ENCODE measurements at places on chromosomes 5 and 9.
A peak's percentile ranks its signal among the peaks of the same experiment; 100 is the strongest.

GRCh38 chr9:13278368-13279246 lies 885 bp downstream of the MPDZ start:
- no peak for DNase-seq

GRCh38 chr5:137496919-137497318 lies 2.2 kb downstream of the SPOCK1 start:
- no peak for DNase-seq

- DNase-seq, result peak; percentile 85
These were observed 35.1 kb upstream of the ADRB2 start for GRCh38 chr5:148791334-148791667.

DNA sequence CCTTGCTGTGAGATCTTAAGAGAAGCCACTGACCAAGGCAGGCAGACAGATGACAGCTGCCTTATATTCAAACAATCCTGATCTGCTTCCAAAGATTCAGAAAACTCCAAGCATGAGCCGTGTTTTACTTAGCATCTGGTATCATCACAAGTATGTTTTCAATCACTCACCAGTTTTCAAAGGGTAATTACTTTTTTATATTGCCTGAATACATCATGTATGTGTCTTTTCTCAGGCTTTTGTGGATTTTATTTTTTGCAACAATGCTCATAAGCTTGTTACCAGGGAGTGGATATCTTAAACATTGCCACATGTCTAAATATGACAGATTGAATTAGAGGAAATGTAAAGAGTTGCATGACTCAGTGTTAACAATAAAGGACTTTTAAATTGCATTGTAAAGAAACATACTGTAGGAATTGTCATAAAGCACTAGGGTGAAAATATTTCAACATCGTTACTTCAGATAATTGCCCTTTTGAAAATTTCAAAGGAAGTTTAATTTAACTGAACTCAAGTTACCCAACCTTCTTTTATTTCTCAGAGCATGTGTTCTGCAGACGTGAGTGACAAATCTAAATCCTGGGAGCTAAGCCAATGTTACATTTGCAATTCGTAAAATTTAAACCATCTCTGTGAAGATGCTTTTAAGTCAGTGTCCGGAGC lies 326.1 kb downstream of the PLK2 start:
- no peak for DNase-seq

GRCh38 chr9:77495834-77496671 lies 152.1 kb downstream of the GNA14 start:
- DNase-seq, result no peak

DNA sequence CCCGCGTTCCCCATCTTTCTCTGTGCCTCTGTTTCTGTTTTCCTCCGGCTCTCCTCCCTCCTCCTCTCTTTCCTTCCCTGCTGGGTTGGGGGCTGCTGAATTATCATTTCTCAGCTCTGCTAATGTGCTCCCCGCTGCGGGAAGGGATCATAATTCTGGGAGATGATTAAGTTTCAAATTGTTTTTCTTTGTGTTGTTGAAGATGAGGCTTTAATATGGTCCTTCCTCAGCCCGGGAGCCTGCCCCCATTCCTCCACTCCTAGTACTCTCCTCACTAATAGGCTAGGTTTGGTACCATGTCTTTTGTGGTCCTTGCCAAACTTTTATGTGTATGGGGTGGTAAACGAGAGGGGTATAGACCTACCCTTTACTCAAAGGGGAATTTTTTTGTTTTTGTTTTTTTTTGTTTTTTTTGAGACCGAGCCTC lies 5.7 kb upstream of the PCDH1 start:
- DNase-seq, result no peak

- no peak for DNase-seq
These were observed 27.4 kb downstream of the PDE6A start for GRCh38 chr5:149917073-149917676.

DNA sequence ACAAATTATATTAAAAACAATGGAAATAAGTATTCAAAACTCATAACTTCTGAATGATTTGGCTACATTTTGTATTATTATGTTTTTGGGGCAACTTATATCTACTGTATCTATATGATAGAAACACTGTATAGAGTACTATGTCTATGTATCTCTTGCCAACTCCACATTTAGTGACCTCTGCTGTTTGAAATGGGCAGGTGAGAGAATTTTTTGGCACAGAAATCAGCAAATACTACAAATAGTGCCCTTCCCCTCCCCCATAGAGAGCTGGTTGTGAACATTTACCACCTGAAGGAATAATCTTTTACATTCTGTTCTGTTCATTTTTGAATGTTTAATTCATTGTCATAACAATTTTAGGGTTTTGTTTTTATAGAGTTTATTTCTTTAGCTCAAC lies 545.3 kb downstream of the PDE4D start:
- DNase-seq, result no peak

- no peak for DNase-seq
These were observed 273.2 kb downstream of the RAB3C start for GRCh38 chr5:58855851-58856739.

GRCh38 chr5:103849934-103850333 lies 287.3 kb upstream of the NUDT12 start:
- no peak for DNase-seq

- DNase-seq, result no peak
These were observed 372.4 kb upstream of the IRX4 start for GRCh38 chr5:2254880-2255750.

GRCh38 chr9:883011-883410 lies 41.5 kb downstream of the DMRT1 start:
- DNase-seq, result no peak

- no peak for DNase-seq
These were observed 2.1 kb downstream of the ANKRD33B start for GRCh38 chr5:10565785-10566542.

DNA sequence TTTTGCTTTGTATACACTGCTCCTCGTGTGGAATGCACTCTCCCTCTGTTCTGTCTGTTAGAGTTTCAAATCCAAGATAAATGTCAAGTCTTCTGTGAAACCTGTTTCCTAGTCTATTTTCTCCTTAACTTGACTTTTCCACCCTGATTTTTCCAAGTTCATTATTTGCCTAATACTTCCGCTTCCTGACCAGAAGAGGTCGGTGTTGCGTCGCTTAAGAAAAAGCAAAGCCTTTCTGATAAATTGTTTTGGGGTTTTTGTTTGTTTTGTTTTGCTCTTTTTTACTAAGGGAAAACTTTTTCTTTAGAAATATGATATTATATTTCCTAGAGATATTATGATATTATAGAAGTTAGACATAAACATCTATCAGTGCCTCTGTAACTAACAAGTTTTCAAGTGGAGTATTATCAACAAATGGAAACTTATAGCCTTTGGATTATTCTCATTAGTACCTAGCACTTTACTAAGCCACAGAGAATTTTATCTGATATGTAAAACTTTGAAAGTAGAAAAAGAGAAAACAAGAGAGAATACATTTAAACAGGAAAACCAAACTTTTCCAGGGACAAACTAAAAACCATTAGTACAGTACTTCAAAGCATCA lies 55.8 kb downstream of the PHAX start:
- DNase-seq, result peak; percentile 46

- no peak for DNase-seq
These were observed 69.8 kb downstream of the FAM78A start for GRCh38 chr9:131206495-131206894.

DNA sequence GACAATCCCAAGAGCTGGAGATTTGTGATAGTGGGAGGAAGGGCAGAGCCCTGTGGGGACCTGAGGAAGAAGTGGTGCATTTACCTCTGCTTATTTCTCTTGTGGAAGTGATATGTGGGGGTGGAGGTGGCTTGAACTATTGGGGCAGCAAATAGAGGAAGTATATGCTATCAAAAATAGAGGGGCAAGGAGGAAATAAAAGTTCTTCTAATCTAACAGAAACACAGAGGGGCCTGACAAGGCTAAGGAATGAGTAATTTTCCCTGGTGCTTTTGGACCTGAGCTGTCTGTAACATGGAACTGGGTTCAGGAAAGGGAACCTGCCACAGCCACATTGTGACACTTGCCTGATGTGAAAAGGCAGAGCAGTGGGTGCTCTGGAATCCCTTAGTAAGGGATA lies 378.6 kb upstream of the KLF4 start:
- no peak for DNase-seq

GRCh38 chr9:94586814-94587213 lies 6.8 kb downstream of the FBP2 start:
- no peak for DNase-seq

- DNase-seq, result no peak
These were observed 20.5 kb upstream of the PITX1 start for GRCh38 chr5:135054546-135054945.

- DNase-seq, result peak; percentile 86
These were observed 133.2 kb downstream of the MTX3 start for GRCh38 chr5:79857714-79858409.

GRCh38 chr9:130219661-130220096 lies 45.9 kb upstream of the HMCN2 start:
- DNase-seq, result no peak

- DNase-seq, result no peak
These were observed 471 bp upstream of the GHR start for GRCh38 chr5:42422656-42423280.

GRCh38 chr9:1042466-1042865 lies 7.7 kb upstream of the DMRT2 start:
- DNase-seq, result peak; percentile 45

DNA sequence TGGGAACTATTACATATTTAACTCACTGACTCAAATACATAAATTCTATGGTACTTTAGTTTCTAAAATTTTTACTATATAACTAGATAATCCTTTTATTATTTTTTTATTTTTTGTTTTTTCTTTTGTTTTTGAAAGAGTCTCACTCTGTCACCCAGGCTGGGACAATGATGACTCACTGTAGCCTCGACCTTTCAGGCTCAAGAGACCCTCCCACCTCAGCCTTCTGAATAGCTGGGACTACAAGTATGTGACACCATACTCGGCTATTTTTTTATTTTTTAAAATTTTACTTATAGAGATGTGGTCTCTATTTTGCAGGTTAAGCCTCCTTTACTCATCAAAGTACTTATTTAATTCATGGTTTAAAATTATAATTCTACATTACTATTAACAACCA lies 92.2 kb upstream of the SLCO4C1 start:
- no peak for DNase-seq

DNA sequence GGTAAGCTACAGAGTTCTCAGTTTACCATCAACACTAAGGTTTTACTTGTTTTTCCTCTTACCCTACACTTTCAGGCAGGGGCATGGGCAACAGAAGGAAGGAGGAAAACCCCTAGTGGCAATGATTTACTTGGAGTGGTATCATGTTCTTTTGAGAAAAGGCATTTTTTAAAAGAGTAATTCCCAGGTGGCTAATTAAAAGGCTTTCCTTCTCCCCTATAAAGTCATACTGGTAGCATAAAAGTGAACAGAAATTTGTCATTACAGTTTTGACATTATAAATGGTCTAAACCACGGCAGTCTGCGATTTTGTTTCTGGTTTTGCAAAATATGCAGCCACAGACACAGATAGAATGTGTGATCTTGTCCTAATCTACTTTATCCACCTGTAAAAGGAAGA lies 30.9 kb upstream of the OR2K2 start:
- DNase-seq, result no peak

GRCh38 chr5:151298063-151298855 lies 5.3 kb downstream of the SLC36A3 start:
- DNase-seq, result peak; percentile 64

GRCh38 chr9:2780846-2781245 lies 63.0 kb downstream of the PUM3 start:
- no peak for DNase-seq

- DNase-seq, result no peak
These were observed 497.1 kb downstream of the NFIB start for GRCh38 chr9:13816837-13817236.

GRCh38 chr9:106982636-106983035 lies 119.7 kb downstream of the ZNF462 start:
- no peak for DNase-seq

DNA sequence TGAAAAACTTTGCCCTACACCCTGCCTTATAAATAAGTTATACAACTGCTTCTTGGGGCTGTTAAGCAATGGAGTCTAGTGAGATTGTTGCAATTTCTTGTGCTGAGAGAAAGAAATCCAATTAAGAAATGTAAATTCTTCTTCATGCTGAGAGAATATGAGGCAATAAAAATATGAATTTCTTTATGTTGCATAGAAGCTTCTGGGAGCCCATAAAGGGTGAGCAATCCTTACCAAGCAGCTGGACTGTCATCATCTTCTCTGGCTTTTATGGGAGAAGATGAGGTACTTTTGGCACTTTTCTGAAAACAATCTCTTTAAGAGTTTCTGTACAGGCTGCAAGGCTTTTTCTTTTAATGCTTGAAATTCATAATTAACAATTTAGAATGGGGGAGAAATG lies 204.3 kb downstream of the DMRTA1 start:
- DNase-seq, result no peak

- DNase-seq, result peak; percentile 40
These were observed at the start of gene PCDHGC3 for GRCh38 chr5:141475625-141476131. Gene PCDHGC3 (plus strand): TSS chr5:141475966. CDS start chr5:141476117, 151 bp downstream.

- DNase-seq, result no peak
These were observed 5.3 kb upstream of the TRIM41 start for GRCh38 chr5:181217803-181218062.

DNA sequence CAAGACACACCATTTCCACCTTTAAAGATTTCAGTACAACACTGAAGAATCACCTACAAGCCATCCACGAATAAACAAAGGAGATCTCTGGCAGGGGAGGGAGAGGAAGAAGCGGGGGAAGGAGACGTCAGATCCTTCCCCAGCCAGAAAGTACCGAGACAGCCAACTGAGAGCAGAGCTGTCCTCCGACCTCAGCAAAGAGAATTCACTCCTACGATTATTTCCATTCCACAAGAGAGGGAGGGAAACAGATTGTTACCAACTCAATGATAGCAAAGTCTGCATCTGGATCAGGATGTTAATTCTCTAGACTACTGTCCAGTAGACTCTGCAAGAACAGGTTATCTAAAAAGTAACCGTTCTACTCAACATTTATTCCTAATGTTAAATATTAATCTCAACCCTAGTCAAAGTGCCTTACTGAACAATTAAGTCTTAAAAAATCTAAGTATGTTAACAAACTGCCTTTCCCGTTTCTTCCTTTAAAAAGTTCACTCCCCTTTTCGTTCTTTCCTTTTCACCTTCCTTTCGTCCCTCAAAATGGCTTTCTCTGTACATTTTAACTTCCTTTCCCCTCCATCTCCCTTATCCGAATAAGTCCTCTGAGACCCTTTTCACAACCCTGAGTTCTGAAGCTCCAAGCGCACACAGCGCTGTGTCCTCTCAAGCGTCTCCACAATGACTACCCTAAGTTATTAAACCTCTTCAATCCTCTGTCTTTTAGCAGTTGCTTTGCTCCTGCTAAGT lies 1.4 kb downstream of the CHD1 start:
- DNase-seq, result peak; percentile 74

DNA sequence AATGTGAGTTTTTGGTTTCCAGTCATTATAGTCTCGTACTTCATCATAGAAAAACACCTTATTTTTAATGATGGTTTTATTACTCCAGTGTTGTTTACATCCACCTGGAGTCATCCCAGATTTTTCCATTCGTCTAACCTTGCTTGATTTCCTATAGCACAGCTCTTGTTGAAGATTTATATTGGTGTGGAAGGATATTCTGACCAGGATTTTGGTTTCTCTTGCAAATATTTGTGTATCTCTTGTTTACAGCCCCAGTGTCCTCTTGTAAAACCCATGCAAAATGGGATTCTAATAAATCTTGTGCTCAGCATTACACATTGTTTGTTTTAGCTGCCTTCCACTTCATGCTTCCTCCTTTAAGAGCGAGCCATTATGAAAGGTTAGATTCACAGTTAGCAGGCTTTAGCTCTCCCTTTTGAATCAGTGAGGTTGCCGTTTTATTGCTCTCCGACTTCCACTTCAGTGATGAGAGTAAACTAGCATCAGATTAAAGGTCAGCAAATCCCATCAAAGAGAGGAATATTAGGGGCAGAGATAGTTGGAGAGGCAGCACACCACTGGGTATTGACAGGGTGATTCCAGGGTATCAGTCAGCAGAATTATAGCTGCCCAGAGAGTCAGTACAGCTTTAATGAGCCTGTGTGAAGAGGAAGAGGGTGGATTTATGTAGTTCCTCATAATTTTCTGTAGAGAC lies 157.1 kb downstream of the PBX3 start:
- DNase-seq, result no peak
